Stimulated activated CD8-positive, alpha-beta memory T cell treated with anti-CD3 and anti-CD28 coated beads, Interleukin-4, amount 100 ng/mL, for 4 hours (primary cell): ENCODE measurements at places on chromosomes 5 and 9.

GRCh38 chr9:5858833-5859232 is 25.9 kb upstream of the ERMP1 start:
- no peak for DNase-seq

DNA sequence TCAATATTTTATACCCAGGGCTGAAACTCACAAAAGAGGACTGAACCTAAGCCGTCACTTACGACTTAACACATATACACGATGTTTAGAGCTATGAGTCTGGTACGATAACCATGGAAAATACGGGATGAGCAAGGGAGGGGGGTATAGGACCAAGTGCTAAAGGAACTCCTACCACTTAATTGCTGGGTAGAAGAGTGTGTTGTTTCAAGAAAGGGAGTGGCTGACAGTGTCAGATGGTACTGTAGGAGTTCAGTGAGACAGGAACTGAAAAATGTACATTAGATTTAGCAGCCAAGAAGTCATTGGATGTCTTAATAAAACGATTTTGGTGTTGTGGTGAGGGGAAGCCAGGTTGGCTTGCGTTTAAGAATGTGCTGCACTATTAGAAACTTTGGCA is 21.6 kb downstream of the SLC12A2 start:
- no peak for DNase-seq

GRCh38 chr5:120037451-120037850 is 408.1 kb downstream of the FAM170A start:
- no peak for DNase-seq

DNA sequence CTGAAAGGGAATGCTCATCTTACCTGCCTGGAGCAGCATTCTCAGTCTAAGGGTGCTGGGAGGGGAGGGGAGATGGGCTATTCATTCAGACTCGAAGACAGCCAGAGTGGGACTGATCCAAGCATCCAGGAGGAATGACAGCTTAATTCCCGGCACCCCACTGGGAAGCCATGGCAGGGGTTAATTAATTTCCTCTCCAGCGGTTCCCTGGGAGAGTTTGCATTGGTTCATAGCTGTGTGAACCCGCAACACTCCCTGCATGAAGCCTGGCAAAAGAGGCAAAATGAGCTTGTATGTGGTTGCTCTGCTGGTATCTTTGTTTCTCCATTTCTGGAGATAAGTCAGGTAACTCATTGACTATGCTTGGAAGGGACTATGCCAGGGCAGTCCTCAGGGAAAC is 401.0 kb upstream of the SLC24A2 start:
- DNase-seq = no peak

- DNase-seq = no peak
Measured at GRCh38 chr5:1227667-1228066, 2.5 kb downstream of the SLC6A18 start.

- no peak for DNase-seq
Measured at GRCh38 chr5:127508644-127509373, 8.6 kb upstream of the PRRC1 start.

GRCh38 chr5:15383469-15383868 is 116.5 kb upstream of the FBXL7 start:
- no peak for DNase-seq

DNA sequence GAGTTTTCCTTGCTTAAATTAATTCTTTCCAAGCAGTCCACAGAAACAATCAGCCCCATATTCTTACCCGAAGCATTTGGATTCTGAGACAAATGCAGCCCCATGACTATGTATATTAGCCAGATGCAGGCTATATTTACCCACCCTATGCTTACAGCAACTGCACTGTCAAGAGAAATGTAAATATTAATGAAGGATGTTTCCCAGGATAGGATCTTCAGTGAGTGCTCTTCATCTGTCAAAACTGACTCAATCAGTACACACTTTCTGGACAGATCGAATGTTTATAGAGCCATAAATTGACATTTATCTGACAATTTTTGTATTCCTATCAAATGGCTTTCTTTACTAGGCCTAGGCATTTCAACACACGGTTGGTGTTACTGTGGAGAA is 725.3 kb upstream of the SEMA6A start:
- DNase-seq = no peak

DNA sequence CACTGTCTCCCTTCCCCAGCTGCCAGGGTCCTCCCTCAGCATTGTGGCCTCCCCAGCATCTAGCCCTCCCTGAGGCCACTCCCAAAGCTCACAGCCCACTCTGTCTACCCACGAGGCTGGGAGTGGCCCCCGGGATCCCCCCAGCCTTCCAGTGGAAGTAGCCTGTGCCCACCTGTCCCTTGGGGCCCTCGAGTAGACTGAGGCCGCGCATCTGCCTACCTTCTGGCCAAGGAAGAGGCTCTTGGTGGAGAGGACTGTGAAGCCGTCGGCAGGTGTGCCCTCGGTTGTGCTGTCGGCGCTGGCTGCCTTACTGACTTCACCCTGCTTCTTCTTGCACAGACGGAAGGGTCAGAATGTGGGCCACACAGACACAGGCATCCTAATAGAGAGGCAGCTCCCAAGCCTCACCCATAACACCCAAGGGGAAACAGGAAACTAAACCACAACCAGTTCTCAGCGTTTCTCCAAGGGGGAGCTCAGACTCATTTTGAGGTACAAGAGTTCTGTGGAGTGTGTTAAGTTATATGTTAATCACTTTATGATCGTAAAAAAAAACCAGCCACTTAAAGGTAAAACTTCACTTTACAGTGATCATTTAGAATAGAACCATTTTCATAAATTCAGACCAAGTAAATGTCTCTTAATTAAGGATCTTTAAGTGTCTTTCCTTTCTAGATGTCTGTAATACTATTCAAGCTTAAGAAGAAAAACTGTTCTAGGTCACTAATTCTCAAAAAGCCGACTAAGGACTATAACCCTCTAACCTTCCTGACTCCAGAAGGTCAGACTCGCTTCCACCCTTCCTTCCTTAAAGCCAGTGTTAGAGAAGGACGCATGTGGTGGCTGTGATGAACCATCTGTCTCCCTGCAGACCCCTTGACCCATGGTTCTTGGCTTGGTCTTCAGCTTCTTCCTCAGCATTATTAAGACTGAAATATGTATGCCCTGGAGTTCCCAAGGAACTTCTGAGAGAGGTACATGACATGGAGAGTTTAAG is 38.5 kb downstream of the MACROH2A1 start:
- DNase-seq = no peak

DNA sequence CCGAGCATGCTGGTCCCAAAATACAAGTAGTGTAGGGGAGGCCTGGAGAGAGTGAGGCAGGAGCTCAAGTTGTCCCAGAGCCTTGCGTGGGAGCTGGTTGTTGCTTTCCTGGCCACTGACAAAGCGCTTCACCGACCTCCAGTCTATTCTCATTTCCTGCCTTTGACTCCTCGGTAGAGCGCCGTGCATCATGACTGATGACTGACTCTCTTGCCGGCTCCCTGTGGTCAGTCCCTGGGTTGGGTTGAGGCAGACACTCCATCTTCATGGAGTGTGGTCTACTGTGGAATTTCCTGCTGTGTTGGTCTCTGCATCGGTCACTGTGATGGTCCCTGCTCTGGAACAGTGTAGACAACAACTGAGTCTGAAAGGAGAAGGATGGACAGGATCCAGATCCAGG is 175.1 kb upstream of the S1PR3 start:
- no peak for DNase-seq

GRCh38 chr5:174425271-174425963 is 299.0 kb upstream of the MSX2 start:
- no peak for DNase-seq

- DNase-seq = no peak
Measured at GRCh38 chr5:37063739-37064138, 185.4 kb downstream of the CPLANE1 start.

GRCh38 chr5:31283326-31283725 is 89.8 kb downstream of the CDH6 start:
- no peak for DNase-seq

- no peak for DNase-seq
Measured at GRCh38 chr5:142013734-142014521, 1.1 kb upstream of the GNPDA1 start.
